ENCODE measurements at places on chromosomes 16 and 17.

GRCh38 chr16:46949241-46949892 is 24.1 kb downstream of the DNAJA2 start:
- peak; percentile 50 for DNase-seq

GRCh38 chr16:56932721-56933619 is 1.0 kb downstream of the HERPUD1 start:
- peak; percentile 69 for DNase-seq

GRCh38 chr16:84606081-84606875 is 11.6 kb downstream of the COTL1 start:
- peak; percentile 46 for DNase-seq

DNA sequence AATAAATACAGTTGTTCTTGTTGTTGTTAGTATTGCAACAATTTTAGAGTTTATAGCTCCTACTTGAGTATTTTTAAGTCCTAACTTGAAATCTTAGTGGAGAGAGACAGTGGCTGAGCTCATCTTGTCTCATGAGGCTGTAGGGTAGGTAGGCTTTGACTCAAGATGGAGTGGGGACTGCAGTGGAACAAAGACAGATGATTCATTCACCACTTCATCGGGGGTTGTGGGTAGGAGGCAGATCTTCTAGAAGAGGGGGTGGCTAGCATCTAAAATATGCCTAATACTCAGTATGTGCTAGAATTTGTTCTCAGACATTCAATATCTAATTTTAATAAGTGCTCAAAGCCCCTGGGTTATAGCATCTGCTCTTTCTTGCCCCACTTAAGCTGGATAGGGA is 13.1 kb upstream of the MMD start:
- no peak for DNase-seq

- no peak for DNase-seq
Observed at GRCh38 chr17:40854175-40854814, 12.7 kb downstream of the KRT12 start.

GRCh38 chr16:75336521-75336920 is 85.1 kb upstream of the BCAR1 start:
- no peak for DNase-seq

- DNase-seq, result no peak
Observed at GRCh38 chr16:83900571-83900970, 1.7 kb downstream of the MLYCD start.

Data from activated T-cell treated with anti-CD3 and anti-CD28 coated beads, Interleukin-2, amount 50 U/mL, for 24 hours (primary cell).